ENCODE measurements at places on chromosomes 3 and 15.
A peak's percentile ranks its signal among the peaks of the same experiment; 100 is the strongest.

GRCh38 chr3:189455009-189455408, 176.2 kb upstream of the TP63 start:
- DNase-seq: no peak

DNA sequence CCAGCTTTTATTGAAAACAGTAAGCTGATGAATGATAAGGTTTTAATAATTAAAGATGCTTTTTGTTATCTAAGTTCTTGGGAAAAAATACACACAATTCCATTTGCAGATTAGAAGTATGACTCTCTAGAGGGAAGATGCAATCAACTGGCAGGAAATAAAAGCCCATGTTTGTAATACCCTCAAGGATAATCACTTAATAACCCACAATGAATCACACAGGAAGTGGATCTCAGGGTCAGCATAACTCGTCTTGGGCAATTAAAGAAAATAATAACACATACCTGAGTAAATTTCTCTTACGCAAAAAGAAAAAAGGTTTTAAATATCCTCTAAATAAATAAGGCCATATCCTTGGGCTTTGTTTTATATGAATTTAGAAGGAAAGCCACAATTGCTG, 9.4 kb upstream of the EID1 start:
- no peak for DNase-seq

GRCh38 chr3:20023623-20024405, 11.8 kb upstream of the PP2D1 start:
- peak; percentile 69 for DNase-seq

DNA sequence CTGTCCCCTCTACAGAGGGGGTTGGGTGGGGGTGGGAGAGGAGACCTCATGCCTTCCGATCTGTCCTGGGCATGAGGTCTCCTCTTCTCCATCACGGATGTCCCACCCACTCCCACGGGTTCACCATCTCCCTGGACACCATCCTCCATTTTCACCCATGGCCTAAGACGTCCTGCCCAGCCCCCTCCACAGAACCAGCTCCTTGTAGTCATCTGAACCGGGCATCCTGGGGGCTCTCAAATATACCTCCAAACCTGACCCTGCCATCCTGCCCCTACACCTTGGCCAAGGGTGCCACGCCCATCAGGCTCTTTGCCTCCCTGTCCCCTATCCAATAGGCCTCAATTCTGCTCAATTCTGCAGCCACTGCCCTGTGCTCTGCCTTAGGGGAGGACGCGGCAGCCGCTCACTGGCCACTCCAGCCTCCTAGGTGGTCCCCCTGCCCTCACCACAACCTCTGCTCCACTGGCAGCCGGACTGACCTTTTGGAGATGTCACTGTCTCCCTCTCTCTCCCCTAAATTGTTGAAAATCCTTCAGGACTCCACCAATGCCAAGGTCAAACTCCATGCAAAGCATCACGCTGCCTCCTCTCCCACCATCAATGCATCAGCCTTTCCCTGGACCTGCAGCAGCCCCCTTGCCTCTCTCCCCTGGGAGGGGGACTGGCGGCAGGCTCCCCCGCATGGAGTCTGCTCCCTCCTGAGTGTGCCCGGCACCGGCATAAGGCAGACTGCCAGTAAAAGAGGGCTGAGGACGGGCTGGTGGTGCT, 9.4 kb upstream of the ANPEP start:
- no peak for DNase-seq

- no peak for DNase-seq
These were observed 756 bp upstream of the CAMK2N2 start for GRCh38 chr3:184261854-184262763.

DNA sequence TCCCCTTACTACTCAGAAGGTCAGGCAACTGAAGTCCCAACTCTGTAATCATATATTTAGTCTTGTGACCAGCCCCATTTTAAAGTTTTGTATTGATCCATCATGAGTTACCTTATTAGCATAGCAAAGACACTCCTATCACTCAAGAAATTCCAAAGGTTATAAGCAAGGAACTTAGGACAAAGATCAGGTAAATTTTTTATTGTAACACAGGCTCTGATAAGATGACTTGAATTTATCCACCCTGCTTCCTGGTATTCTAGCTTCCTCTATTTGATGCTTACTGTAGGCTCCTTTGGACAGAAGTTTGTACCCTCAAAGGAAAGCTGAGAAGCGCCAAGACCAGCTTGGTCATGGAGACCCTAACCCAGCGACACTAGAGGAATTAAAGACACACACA, 8.2 kb upstream of the NDN start:
- DNase-seq: no peak

DNA sequence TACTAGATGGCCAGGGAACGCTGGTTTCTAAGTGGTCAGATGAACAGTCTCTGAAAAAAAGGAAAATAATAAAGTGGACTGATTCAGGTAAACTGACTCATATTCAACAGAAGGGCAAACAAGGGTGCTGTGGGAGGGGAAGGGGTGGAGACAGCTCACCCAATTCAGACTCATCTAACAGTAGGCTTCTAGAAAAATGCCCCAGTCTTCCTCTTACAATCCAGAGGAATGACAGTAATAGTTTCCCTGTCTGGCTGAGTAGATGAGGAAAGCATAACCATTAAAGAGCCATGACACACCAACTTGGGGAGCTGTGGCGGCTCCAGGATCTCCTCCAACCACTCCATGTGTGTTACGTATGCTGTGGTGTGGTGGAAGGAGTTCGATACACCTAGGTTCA, 231.4 kb upstream of the UMPS start:
- no peak for DNase-seq

DNA sequence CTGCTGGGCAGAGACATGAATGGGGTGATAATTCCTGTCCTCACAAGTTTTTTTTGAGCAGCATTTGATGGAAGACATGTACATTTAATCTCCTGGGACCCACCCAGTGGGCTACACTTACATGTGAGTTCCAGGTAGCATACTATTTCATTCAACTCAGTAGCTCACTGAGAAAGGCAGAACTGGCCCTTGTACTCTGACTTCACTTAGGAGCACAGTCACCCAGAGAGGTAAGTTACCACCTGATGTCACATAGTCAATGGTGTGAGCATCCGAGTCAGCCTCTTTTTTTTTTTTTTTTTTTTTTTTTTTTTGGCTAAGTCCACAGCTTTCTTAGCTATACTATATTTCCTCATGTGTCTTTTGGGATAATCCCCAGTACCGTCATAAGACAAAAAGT, 32.7 kb upstream of the MCTP2 start:
- no peak for DNase-seq

- peak; percentile 49 for DNase-seq
These were observed 187.6 kb downstream of the NLGN1 start for GRCh38 chr3:173584838-173585831.

DNA sequence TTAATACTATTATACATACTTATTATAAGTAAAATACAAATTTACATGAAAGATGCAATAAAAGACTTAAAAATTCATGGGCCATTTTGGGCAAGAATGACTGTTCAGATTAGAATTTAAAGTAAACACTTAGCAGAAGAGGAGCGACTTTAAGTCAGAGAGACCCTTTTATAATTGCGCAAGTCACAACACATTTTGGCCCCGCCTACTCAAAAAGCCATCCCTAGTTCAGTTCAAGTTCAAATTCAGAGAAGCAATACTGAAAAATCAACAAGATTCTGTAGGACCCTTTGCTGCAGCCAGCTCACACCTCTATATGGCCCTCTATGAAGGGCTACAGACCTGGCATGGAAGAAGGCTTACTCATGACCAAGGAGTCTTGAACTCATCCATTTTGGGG, 64.6 kb downstream of the PEAK1 start:
- no peak for DNase-seq

DNA sequence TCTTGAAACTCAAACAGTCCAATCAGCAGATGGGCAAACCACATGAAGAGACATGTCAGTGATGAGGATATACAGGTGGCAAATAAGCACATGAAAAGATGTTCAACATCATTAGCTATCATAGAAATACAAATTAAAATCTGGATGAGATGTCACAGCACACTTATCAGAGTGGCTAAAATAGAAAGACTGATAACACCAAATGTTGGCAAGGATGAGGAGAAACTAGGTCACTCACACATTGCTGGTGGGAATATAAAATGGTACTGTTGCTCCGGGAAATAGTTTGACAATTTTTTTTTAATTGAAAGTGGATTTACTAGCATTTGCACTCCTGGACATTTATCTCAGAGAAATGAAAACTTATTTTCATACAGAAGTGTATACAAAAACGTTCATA, 8.4 kb downstream of the PGPEP1L start:
- DNase-seq: no peak

DNA sequence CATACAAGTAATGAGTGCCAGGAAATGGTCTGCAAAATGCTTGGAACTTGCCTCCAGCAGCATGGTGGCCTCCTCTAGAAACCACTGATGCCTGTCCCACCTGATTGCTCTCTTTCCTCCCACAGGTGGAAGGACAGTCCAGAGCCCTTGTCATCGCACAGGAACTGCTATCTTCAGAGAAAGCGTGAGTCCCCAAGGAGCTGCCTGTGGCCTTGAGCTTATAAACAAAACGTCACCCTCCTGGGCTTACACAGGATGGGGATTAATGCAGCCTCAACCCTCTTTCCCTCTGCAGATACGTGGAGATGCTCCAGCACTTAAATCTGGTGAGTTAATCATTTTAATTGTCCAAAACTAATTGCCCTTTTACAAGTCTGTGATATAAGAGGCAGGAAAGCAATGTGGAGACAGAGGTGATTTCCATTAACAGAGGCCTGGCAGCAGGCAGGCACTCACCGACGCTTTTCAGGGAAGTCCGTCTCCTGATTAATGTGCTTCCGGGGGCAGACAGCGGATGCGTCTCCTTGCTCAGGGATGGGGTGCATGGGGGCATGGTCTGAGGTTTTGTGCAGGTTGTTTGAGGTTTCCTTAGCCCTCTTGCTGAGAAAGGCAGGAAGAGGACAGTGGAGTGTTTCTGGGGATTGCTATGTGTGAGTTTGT, 61.8 kb downstream of the FGD5 start:
- no peak for DNase-seq

GRCh38 chr3:42823351-42823750, 14.1 kb downstream of the ACKR2 start:
- DNase-seq: no peak

GRCh38 chr15:58852347-58852746, 81.1 kb downstream of the SLTM start:
- no peak for DNase-seq

- no peak for DNase-seq
These were observed 239.8 kb upstream of the AGTR1 start for GRCh38 chr3:148457886-148458285.

- DNase-seq: no peak
These were observed 15.0 kb upstream of the ZBED2 start for GRCh38 chr3:111610189-111610588.

DNA sequence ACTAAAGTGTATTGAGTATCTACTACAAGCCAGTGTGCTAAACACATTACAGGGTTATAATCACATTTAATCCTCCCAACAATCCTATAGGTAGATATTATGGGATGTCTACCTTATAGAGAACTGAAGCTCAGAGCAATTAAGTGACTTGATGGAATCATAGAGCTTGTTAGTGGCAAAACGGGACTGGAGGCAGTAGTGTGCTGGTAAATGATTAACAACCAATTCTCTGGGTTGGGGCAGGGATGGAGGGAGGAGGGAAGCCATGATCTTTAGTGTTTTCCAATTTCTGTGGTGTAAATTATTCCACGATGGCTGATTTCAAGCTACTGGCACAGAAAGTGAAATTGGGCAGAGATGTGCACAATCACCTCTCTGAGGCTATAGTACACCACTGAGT, 18.5 kb upstream of the CSRNP1 start:
- no peak for DNase-seq

Measured in globus pallidus (tissue), 1 donor.